ELR (cell line): ENCODE measurements at places on chromosomes 7 and 10.

DNA sequence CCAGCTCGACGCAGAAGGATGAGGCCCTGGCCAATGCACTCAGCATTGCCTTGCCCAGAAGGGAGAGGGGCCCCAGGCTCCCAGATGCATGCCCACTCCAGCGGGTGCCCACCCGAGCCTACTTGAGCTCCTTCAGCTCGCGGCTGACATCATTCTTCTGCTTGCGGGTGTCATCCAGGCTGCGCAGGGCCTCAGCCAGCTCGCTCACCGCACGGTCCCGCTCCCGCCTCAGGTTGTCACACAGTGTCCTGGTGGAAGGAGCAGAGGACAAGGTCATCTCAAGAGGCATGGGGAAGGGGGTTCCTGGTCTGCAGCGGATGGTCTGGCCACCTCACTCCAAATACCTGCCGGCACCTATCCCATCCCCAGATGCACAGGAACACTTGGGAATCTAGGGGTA is 92.8 kb downstream of the DLG5 start:
- no peak for DNase-seq

- DNase-seq: no peak
Measured at GRCh38 chr10:18268005-18268404, 127.8 kb downstream of the CACNB2 start.

GRCh38 chr7:38013246-38013645 is 92.8 kb downstream of the EPDR1 start:
- DNase-seq: no peak

- DNase-seq: no peak
Measured at GRCh38 chr10:80164596-80164995, 32.1 kb downstream of the PLAC9 start.

- DNase-seq: no peak
Measured at GRCh38 chr7:36814311-36814710, 90.0 kb upstream of the AOAH start.

- DNase-seq: no peak
Measured at GRCh38 chr7:66239467-66239856, 34.3 kb downstream of the TPST1 start.

DNA sequence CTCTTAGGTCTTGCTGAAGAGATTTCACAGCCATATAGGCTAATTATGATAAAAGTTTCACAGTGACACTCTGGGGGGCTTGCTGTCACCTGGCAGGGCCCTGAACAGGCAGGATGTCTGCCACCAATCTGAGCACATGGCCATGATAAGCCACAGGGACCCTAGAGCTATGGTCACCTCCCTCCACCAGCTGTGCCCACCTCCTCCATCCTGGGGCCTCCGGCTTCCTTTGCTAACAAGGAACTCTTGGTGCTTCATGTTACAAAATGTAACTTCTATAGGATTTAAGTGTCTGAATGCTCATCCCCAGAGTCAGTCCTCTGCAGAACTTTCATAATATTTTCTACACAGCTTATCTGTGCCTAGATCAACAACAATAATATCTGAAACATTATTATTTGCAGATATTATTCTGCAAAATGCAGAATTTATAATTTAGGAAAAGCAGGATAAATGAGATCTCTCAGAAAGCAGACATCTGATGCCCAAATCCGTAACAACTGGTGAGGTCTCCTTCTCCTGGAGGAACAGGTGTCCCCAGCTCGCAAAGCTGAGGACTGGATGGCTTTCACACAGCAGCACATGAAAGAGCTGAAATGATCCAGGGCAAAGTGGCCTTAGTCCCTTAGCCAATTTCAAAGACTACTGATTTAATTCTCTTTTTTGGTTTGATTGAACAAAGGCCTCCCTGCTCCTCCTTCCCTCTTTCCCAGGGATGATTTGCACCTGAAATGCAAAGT is 287.0 kb upstream of the AOAH start:
- DNase-seq: no peak

- no peak for DNase-seq
Measured at GRCh38 chr7:67654642-67655041, 658.0 kb downstream of the TYW1 start.

GRCh38 chr7:45108863-45109262 is 2.6 kb downstream of the TBRG4 start:
- DNase-seq: no peak

DNA sequence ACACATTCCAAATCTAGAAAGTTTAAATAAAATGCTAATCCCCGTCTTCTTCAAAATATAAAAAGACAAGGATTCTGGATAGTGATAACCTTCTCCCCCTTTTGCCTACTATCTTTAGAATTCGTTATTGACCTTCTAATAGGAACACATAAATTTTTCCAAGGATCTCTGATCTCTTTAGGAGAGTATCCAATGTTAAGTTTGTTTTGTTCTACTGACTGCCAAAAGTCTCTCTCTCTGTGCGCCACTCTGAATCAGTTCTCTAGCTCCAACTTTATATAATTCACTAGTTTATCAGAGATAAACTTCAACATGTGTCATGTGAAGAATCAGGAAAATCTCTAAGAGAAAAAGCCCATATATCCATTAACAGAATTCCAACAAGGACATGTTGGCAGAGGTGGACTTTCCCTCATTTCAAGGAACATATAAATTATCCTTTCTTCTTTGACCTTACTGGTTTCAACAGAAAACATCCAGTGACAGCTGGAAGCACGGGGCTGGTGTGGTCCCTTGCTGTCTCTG is 615.6 kb downstream of the KCNMA1 start:
- DNase-seq: no peak

- DNase-seq: no peak
Measured at GRCh38 chr7:88480896-88481295, 174.2 kb upstream of the STEAP4 start.

DNA sequence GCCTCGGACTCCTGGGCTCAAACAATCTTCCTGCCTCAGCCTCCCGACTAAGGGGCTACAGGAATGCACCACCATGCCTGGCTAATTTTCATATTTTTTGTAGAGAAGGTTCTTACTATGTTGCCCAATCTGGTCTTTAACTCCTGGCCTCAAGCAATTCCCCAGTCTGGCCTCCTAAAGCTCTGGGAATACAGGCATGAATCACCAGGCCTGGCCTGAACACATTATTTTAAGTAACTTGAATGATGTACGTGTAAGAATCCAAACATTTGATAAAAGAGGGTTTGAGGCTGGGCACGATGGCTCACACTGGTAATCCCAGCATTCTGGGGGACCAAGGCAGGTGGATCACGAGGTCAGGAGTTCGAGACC is 13.0 kb upstream of the BAMBI start:
- DNase-seq: peak; percentile 22

GRCh38 chr7:146291900-146292299 is 175.3 kb downstream of the CNTNAP2 start:
- DNase-seq: no peak

DNA sequence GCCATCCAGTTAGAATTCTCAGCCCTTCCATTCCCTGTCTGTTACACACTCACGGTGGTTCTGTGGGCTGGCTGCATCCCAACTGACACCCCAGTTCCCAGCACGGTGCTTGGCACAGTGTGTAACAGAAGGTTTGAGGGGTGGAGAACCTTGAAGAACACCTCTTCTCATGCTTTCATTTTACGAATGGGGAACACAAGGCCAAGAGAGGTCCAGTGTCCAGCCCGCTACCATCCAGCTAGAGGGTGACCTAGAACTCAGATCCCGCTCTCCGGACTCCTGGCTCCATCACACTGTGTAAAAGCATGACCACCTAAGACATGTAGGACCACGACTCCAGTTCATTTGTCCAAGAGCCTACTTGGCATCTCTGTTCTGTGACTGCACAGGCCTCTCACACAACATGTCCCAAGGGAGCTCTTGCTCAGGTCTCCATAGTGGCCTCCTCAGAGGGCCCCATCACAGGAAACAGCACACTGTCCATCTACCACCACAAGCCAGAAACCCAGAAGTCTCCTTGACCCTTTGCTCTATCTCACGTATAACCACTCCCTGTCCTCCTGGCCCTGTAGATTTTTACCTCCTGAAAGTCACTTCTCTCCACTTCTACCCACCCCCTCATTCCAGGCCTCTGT is 2.8 kb upstream of the CDH23 start:
- DNase-seq: no peak

GRCh38 chr7:26199301-26200037 is 1.1 kb downstream of the HNRNPA2B1 start:
- peak; percentile 58 for DNase-seq

- peak; percentile 58 for DNase-seq
Measured at GRCh38 chr10:114271075-114271778, 32.2 kb downstream of the VWA2 start.

DNA sequence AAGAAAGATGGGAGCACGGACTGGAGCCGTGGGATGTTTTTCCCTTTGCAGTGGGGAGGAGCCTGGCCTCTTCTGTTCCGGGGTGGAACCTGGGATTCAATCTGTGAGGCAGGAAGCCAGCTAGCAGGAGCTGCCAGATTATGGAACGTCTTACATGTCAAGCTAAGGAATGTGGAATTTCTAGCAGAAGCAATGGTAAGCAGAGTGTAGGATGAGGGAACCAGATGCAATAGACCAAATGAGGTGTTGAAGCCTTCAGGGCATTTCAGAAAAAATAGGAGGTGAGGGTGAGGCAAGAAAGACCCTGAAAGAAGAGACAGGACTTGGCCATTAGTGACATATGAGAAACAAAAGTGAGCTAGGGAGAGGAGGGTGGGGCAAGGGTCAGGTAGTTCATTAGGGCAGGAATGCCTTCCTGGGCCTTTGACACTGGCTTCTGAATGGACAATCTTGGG is 105.5 kb downstream of the CHN2 start:
- DNase-seq: no peak

- DNase-seq: no peak
Measured at GRCh38 chr7:28580665-28581064, 168.3 kb downstream of the CREB5 start.
